Endothelial cell of umbilical vein (primary cell): ENCODE measurements at places on chromosomes 3 and 15. TPM values are rescaled to one million over a fixed set of nuclear protein-coding genes. Genes with fewer than 3 reads are reported as not detected.

GABRR3 gene
- total RNA-seq: not detected in 2 replicates

ESYT3 gene
- total RNA-seq: not detected in 2 replicates

SOX14 gene
- total RNA-seq: not detected in 2 replicates

CFAP100 gene
- total RNA-seq: not detected in 2 replicates

GCNT3 gene
- not detected in 2 replicates for total RNA-seq

ANKRD34C gene
- not detected in 2 replicates for total RNA-seq

CELSR3 gene
- 0.46 and 0.71 TPM in 2 replicates for total RNA-seq

FBXO40 gene
- not detected in 2 replicates for total RNA-seq

RTP4 gene
- 0.22 TPM in 1 of 2 replicates, not detected in the other for total RNA-seq
